ENCODE measurements at places on chromosomes 3 and 15. TPM values are rescaled to one million over a fixed set of nuclear protein-coding genes. Genes with fewer than 3 reads are reported as not detected.

GCSAM gene
- total RNA-seq, result not detected

GABRB3 gene
- 0.58 TPM for total RNA-seq

STAB1 gene
- total RNA-seq, result 64.9 TPM

INTS14 gene
- total RNA-seq, result 17.2 TPM

ZNF619 gene
- total RNA-seq, result 4.8 TPM

GPR27 gene
- total RNA-seq, result 0.20 TPM

CNTN4 gene
- total RNA-seq, result 1.6 TPM

ATP10A gene
- total RNA-seq, result 0.43 TPM

TMIE gene
- 0.37 TPM for total RNA-seq

TNNC1 gene
- total RNA-seq, result 0.73 TPM

GPR176 gene
- 1.7 TPM for total RNA-seq

ZNF80 gene
- total RNA-seq, result not detected

SMARCC1 gene
- total RNA-seq, result 32.0 TPM

SERPINI2 gene
- not detected for total RNA-seq

NCK1 gene
- total RNA-seq, result 21.4 TPM

SLC12A8 gene
- 8.5 TPM for total RNA-seq

NCBP2 gene
- 19.7 TPM for total RNA-seq

IGDCC3 gene
- not detected for total RNA-seq

RHOV gene
- total RNA-seq, result not detected

RPLP1 gene
- 492 TPM for total RNA-seq

SCAPER gene
- total RNA-seq, result 6.7 TPM

ALS2CL gene
- total RNA-seq, result 12.9 TPM

KIF15 gene
- total RNA-seq, result 0.37 TPM

GOLGA8Q gene
- 0.71 TPM for total RNA-seq

CCR1 gene
- total RNA-seq, result 2.0 TPM

FMN1 gene
- total RNA-seq, result 1.1 TPM

TEX55 gene
- not detected for total RNA-seq

SPRED1 gene
- total RNA-seq, result 5.6 TPM

DISP2 gene
- 0.71 TPM for total RNA-seq

ZBTB47 gene
- 5.3 TPM for total RNA-seq

ANKDD1A gene
- 1.1 TPM for total RNA-seq

Measured in right lobe of liver (tissue), 6 donors.